ENCODE measurements at places on chromosomes 2 and 18.

- DNase-seq: no peak
Measured at GRCh38 chr2:28325567-28326468, 66.8 kb upstream of the FOSL2 start.

DNA sequence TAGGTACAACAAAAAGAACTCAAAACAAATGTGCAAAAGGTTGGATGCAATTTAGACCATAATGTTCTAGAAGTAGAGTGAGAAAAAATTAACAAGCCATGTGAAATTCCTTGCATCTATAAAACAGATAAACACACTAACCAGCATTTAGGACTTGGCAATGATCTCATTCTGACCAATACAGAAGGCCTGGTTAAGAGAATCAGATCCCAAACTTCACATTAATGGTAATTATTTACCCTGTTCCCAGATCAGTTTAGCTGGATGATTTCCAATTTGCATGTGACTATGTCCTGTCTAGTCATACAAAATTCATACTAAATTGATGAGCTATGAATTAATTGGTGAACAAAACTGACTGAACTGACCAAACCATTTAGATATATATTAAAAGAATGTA, 98.4 kb upstream of the FIGN start:
- no peak for DNase-seq

- no peak for DNase-seq
Measured at GRCh38 chr2:45891719-45892424, 240.4 kb downstream of the PRKCE start.

DNA sequence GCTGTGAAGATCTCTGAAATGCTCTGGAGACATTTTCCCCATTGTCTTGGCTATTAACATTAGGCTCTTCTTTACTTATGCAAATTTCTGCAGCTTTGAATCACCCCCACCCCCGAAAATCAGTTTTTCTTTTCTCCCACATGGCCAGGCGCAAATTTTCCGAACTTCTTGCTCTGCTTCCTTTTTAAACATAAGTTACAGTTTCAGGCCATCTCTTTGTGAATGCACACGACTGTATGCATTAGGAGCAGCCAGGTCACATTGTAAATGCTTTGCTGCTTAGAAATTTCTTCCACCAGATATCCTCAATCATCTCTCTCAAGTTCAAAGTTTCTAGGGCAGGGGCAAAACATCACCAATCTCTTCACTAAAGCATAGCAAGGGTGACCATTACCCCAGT, 106.8 kb downstream of the PARD3B start:
- DNase-seq: no peak
